ENCODE measurements at places on chromosomes 5 and 9.

- DNase-seq = peak; percentile 10
Observed at GRCh38 chr5:129930221-129930620, 26.0 kb downstream of the CHSY3 start.

DNA sequence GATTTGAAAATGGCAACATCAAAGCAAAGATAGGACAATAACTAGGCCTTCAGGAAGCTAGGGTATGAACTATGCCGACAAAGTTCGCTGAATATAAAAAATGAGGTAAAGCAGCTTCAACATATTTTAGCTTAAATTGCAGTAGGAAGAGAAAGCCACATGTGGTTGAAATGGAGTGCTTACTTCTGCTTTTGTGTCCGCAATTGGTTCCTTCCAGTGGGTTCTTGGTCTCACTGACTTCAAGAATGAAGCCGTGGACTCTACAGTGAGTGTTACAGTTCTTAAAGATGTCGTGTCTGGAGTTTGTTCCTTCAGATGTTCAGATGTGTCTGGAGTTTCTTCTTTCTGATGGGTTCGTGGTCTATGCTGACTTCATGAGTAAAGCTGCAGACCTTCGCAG, 95.2 kb downstream of the APTX start:
- DNase-seq = no peak

DNA sequence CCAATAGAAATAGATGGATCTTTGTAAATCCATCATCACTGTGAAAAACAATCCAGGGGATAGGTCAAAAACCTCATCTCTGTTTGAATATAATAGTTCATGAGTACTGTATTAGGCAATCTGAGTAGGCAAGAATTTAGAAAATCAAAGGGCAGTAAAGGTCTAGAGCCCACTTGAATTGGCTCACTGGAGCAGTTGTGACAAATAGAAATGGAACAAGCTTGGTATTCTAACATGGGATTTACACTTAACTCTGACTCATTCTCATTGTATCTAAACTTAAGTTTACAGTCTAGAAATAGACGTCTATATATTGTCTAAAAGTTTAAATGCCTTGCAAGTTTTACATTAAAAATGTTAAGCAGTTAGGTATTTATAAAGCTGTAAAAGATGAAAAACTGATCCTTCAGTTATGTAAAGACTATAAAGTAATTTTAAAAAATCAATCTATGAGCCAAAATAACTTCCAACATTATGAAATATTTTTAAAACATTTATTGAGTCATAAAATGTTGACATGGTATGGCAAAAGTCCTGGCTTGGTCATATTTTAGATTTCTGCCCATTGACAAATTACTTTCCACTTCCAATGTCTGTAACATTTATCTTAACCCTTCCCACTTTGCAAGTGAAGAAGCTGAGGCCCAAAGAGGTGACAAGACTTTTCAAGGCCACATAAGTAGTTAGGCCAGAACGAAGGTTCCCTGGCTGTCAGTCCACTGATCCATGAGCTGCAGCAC, 203.7 kb upstream of the NREP start:
- peak; percentile 45 for DNase-seq

DNA sequence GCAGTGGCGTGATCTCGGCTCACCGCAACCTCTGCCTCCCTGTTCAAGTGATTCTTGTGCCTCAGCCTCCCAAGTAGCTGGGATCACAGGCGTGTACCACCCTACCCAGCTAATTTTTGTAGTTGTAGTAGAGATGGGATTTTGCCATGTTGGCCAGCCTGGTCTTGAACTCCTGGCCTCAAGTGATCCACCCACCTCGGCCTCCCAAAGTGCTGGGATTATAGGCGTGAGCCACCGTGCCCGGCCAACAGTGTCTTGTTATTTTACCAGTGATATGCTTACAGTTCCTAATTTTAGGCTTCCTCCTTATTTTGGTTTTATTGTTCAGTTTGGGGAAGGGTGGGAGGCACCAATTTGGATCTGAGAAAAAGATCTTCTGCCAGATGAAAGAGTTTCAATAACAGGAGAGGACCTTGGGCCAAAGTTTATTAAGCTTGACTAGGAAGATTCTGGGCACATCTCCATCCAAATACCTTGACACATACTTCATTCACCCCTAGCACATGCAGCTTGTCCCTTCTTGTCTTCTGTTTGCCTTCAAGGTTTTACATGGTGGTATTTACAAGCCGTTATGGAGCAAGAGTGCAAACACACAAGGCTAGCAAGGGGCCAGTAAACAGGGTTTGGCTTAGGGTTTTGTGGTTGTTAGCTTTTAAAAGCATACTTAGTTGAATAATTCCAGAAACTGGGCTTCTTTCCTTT, 168.1 kb upstream of the DMRT1 start:
- no peak for DNase-seq

DNA sequence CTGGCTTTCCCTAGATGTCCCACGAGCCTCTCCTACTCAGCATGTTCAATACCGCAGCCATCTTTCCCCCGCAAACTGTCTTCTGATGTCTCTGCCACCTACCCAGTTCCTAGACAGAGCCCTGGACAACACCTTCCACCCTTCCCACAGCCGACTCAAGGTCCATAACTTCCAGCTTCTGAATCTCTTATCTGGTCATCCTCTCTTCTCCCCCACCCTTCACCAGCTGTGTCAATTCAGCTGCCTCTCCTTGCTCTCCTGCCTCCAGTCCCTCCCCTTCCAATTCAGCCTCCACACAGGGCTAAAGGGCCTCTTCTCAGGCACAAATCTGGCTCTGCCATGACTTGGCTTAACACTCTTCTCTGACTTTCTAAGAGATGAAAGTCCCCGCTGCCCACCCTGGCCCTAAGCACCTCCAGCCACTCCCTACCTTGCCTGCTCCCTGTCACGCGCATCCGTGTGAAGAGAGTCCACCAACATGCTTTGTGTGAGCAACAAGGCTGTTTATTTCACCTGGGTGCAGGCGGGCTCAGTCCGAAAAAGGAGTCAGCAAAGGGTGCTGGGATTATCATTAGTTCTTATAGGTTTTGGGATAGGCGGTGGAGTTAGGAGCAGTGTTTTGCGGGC, 25.2 kb downstream of the AQP7 start:
- DNase-seq = no peak

DNA sequence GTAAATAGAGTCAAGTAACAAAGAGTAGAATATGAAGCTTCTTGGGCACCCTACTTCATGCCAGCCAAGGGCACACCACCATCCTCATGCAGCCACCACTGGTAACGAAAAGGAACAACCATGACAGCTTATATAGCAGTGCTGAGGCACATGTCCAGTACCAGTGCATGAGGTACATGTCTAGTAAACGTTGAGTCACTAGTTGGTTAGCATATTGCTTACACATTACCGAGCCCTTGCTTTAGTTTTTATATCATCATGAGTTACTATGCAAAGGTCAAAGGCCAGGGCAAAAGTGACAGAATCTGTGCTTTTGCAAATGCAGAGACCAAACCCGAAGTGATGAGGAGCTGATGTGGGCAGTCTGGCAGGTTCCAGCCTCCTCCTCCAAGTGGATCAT, 147.1 kb upstream of the MAP1B start:
- DNase-seq = no peak
